Thymus (tissue), 14 donors: ENCODE measurements at places on chromosomes 13 and 19.
A peak's percentile ranks its signal among the peaks of the same experiment; 100 is the strongest.

- H3K4me3 ChIP-seq: no peak overlapping the region
- peaks cover 35% of the 10 kb centered on the region for H3K4me1 ChIP-seq
- no peak for DNase-seq
- no peak overlapping the region for H3K27ac ChIP-seq
Observed at GRCh38 chr19:45121827-45122345, 28.9 kb downstream of the PPP1R37 start.

DNA sequence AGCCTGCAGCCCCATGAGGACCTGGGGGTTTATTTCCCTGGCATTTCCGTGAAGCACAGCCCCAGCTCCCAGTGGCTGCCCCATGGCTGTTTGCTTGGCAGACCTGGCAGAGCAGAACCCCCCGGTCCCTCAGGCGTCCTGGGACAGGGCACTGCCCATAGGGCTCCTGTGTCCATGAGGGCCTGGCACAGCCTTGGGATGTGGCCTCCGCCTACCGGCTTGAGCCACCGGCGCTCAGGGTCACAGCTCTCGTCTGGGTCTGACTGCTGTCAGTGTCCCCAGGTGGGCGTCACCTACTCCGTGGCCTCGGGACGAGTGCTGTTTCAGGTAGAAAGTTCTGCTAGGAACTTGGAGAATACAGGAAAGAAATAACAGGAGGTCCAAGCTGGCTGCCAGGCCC lies 52.8 kb downstream of the MYO9B start:
- no peak overlapping the region for H3K4me3 ChIP-seq
- peaks cover 7% of the 10 kb centered on the region for H3K36me3 ChIP-seq
- H3K4me1 ChIP-seq: peaks cover 10% of the 10 kb centered on the region
- H3K27me3 ChIP-seq: no peaks in the 10 kb centered on the region

DNA sequence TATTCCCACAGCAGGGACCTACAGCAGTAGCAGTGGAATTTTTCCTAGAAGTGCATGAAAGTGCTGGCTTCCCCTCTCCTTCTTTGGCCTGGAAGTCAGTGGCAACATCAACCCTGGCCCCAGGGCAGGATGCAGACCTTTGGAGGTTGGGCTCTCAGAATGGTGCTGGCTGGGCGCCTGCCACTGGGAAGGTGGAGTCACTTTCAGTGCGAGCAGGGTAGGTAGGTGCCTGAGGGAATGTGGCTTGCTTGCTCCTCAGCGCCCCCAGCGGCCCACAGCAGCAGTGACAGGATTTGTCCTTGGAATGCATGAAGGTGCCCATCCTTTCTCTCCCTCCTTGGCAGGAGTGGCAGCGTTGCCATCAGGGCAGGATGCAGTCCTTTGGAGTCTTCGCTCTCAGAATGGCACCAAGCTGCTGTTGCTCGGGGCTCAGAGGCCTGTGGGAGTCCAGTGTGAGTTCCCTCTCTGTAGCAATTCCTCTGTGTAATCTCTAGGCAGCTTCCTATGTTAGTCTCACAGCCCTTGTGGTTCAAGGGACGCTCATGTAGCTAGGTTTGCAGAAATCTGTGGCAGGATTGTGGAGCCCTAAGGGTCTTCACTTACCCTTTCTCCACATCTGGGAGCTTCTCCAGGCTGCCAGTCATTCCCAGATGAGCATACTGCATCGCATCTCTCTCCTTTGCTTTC lies 354.4 kb upstream of the DACH1 start:
- H3K36me3 ChIP-seq: no peaks in the 10 kb centered on the region
- no peak for DNase-seq
- no peaks in the 10 kb centered on the region for H3K27me3 ChIP-seq
- H3K27ac ChIP-seq: no peak overlapping the region

DNA sequence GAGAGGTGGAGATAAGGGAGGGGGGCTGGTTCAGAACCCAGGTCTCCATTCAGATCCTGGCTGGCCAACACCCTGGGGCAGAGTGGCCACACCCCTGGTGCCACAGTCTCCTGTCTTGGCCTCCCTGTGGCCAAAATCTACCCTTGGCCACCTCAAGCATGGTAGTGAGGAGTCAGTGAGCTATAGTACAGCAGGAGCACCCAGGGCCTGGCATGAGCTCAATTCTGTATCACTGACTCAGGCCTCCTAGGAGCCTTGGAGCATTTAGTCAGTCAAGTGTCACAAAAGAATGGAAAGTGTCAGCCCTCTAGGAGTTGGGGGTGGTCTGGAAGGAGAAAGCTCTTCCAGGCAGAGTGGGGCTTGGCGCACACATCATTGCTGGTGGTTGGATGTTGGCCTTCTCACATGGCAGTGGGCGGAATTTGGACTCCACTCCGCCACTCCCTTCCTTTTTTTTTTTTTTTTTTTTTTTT lies 6.6 kb upstream of the CD79A start:
- H3K27ac ChIP-seq: peak overlapping the region; percentile 53
- H3K27me3 ChIP-seq: no peaks in the 10 kb centered on the region

- no peaks in the 10 kb centered on the region for H3K36me3 ChIP-seq
- no peaks in the 10 kb centered on the region for H3K4me1 ChIP-seq
- H3K27me3 ChIP-seq: no peaks in the 10 kb centered on the region
- no peak for DNase-seq
- H3K27ac ChIP-seq: no peak overlapping the region
- no peak overlapping the region for H3K4me3 ChIP-seq
Observed at GRCh38 chr13:104975272-104975671, 1560.2 kb downstream of the EFNB2 start.

- H3K27ac ChIP-seq: no peak overlapping the region
- no peaks in the 10 kb centered on the region for H3K4me1 ChIP-seq
- no peak for DNase-seq
- H3K4me3 ChIP-seq: no peak overlapping the region
Observed at GRCh38 chr19:10126213-10126639, 6.5 kb upstream of the EIF3G start.

DNA sequence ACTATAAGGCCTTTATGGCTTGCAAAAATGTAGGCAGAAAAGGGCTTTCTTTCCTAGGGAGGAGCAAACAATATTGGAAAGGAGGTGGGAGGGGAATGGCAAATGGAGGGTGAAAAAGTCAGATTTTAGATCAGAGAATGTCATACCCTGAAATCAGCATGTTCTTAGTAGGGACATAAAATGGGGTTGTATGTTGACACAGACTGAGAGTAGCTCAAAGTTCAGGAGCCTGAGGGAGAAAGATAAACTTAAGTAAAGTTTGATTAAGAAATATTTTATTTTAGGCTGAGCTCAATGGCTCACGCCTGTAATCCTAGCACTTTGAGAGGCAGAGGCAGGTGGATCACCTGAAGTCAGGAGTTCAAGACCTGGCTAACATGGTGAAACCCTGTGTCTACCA lies 83.8 kb downstream of the ZNF737 start:
- no peak for DNase-seq
- no peaks in the 10 kb centered on the region for H3K27me3 ChIP-seq
- H3K4me3 ChIP-seq: no peak overlapping the region
- H3K4me1 ChIP-seq: no peaks in the 10 kb centered on the region
- no peak overlapping the region for H3K27ac ChIP-seq

- no peaks in the 10 kb centered on the region for H3K36me3 ChIP-seq
- H3K27me3 ChIP-seq: no peaks in the 10 kb centered on the region
- DNase-seq: no peak
- H3K4me1 ChIP-seq: no peaks in the 10 kb centered on the region
Observed at GRCh38 chr13:71856548-71857043, 10.4 kb downstream of the DACH1 start.

DNA sequence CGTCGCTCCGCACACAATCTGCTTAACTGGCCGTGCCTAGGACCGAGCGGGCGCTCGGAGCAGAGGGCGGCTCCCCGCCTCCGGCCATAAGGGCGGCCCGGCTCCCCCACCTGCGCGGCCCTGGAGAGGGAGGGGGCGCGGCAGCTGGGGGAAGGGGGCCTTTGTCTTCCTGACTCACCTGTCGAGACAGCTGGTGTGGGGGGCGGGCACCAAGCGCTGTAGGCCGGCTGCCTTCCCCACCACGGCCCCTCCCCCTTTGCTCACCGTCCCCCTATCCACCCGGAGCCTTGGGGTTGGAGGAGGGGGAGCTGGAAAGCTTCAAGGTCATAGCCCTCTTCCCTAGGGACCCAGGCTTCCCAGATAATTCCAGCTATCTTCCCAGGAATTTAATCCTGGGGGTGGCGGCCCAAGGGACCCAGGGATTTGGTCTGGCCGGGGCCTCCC lies 1.2 kb downstream of the VASP start:
- H3K27me3 ChIP-seq: no peaks in the 10 kb centered on the region
- peak overlapping the region; percentile 98 for H3K27ac ChIP-seq
- peaks cover 4% of the 10 kb centered on the region for H3K36me3 ChIP-seq
- peaks cover 13% of the 10 kb centered on the region for H3K4me1 ChIP-seq
- peak overlapping the region; percentile 94 for H3K4me3 ChIP-seq

GRCh38 chr13:57627663-57628062 lies 3.9 kb upstream of the PCDH17 start:
- DNase-seq: no peak
- peaks cover 31% of the 10 kb centered on the region for H3K27me3 ChIP-seq
- H3K36me3 ChIP-seq: no peaks in the 10 kb centered on the region
- no peak overlapping the region for H3K27ac ChIP-seq

- DNase-seq: no peak
- no peaks in the 10 kb centered on the region for H3K36me3 ChIP-seq
- H3K4me3 ChIP-seq: no peak overlapping the region
Observed at GRCh38 chr13:90094357-90094756, 1253.1 kb upstream of the MIR17HG start.

DNA sequence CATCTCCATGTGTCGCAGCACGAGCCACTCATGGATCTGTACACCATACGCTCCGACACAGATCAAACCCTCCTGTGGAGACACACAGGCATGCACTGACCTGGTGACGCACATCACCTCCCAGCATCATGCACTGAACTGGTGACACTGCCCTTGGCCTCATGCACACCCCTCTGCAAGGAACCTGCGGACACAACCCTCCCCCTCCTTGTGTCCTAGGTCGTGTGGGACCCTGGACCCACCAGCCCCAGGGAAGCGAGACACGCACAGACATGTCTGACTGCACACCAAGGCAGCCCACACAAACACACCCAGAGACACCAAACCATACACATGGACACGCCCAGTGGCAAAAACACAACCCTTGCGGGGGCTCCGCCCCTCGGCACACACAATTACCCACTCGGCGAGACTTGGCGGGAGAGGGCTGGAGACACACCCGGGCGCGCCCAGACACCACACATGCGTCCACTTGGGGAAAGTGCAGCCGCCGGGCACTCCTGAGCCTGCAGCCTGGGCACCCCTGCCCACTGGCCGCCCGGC lies 2.0 kb upstream of the KCNN4 start:
- DNase-seq: no peak
- H3K4me1 ChIP-seq: peaks cover 62% of the 10 kb centered on the region
- no peak overlapping the region for H3K27ac ChIP-seq
- H3K27me3 ChIP-seq: no peaks in the 10 kb centered on the region
- no peaks in the 10 kb centered on the region for H3K36me3 ChIP-seq
- H3K4me3 ChIP-seq: no peak overlapping the region

DNA sequence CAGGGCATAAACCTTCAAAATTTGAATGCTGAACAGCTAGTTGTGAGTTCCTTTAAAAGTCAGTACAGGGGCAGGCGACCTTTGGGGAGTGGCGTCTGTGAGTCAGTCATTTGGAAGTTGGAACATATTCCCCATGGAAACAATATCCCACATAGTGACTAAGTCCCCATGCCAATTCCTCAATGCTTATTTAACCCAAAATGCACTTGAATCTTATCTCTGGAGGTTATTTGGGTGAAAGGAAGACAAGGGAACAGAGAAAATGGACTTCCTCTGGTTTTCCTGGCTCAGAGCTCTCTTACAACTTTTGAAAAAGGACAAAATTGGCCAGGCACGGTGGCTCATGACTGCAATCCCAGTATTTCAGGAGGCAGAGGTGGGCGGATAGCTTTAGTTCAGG lies 479.2 kb upstream of the NBEA start:
- no peaks in the 10 kb centered on the region for H3K36me3 ChIP-seq
- no peak for DNase-seq
- H3K4me1 ChIP-seq: no peaks in the 10 kb centered on the region
- no peak overlapping the region for H3K27ac ChIP-seq
- no peak overlapping the region for H3K4me3 ChIP-seq

GRCh38 chr19:41657157-41657556 lies 30.3 kb upstream of the CEACAM4 start:
- DNase-seq: no peak
- H3K27me3 ChIP-seq: no peaks in the 10 kb centered on the region
- H3K36me3 ChIP-seq: no peaks in the 10 kb centered on the region
- H3K4me1 ChIP-seq: no peaks in the 10 kb centered on the region
- no peak overlapping the region for H3K4me3 ChIP-seq

DNA sequence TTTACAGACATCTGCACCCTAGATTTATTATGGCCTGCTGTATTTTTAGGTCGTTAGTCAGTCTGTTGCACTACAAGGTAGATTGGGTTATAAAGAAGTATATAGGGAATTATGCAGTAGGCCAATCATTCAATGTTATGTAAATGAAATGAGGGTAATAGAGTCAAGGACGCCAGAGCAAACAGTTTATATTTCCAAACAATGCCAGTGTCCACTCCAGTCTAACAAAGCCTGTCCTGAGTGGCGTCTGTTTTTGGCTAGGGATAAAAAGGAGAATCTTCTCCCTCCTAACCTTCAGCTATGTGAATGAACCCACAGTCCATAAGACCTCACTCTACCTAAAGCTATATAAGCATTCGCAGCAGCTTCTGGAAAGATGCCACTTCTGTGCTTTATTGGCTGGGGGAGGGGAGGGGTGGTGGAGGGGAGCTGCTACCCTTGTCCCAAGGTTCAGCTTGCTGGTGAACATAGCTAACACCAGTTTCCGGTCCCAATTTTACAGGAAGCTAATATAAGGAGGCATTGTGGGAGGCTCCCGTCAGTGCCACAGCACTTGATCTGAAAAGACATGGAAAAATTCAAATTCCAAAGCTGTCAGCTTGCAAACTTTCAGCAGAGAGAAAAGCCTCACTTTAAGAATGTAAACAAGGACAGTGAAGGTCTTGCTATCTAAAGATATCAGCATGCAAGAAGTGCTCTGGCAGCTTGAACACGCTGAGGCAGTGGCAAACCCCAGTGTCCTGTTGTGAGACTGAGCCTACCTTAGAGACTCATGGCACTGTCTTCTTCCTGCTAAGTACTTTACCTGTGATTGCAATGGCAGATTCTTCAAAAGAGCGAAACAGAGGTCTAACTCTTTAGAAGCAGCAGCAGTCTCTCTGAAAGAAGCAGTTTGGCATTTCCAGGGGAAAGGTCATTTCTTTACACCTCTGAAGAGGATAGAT lies 369.9 kb downstream of the PCDH9 start:
- no peak overlapping the region for H3K4me3 ChIP-seq
- no peaks in the 10 kb centered on the region for H3K27me3 ChIP-seq

DNA sequence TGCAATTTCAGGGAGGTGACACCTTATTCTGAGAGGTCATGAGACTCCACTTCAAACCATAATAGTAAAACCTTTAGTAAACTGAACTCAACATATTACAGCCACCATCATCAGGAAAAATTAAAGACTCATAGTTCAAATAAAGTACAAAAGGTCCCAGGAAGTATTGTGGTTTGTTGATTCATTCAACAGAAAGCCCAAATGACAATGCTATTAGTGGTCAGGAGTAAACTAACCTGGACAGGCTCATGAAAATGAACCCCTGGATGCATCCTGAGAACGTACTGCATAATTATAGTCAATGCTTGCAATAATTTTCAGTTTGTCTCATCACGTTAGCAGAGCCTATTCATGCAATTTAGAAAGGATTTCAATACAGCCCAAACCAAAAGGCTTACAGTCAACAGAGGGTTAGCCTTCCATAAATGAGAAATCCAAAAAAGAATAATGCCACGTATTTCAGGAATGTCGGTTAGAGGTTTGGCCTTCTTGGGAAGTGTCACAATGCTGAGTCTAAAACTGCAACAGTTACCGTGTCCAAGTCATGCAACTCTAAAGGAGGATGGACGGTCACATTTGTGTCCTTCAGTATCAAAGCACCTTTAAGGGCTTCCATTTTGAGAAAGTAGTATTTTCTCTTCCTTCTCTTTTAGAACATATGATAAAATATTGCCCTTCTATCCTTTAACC lies 280.8 kb downstream of the ABCC4 start:
- no peak for DNase-seq
- H3K4me1 ChIP-seq: no peaks in the 10 kb centered on the region
- H3K27me3 ChIP-seq: no peaks in the 10 kb centered on the region
- no peak overlapping the region for H3K4me3 ChIP-seq
